ENCODE measurements at places on chromosomes 12 and 14.

DNA sequence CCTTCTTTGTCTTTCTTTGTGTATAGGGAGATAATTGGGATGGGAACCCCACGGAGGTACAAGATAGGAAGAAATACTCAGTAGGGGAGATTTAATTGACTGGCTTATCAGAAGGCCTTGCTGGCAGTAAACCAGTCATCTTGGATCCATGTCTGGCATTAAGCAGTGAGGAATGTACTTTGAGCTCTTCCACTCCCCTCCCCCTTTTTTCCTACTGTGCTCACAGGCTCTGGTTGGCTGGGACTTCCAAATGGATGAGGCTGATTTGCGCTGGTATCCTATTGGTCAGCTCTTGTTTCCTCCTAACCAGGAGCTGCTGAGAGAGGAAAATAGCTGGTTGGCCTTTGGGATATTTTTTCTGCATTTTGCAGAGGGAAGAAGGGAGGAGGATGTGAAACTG is 24.7 kb downstream of the NGDN start:
- DNase-seq, result peak; percentile 80

DNA sequence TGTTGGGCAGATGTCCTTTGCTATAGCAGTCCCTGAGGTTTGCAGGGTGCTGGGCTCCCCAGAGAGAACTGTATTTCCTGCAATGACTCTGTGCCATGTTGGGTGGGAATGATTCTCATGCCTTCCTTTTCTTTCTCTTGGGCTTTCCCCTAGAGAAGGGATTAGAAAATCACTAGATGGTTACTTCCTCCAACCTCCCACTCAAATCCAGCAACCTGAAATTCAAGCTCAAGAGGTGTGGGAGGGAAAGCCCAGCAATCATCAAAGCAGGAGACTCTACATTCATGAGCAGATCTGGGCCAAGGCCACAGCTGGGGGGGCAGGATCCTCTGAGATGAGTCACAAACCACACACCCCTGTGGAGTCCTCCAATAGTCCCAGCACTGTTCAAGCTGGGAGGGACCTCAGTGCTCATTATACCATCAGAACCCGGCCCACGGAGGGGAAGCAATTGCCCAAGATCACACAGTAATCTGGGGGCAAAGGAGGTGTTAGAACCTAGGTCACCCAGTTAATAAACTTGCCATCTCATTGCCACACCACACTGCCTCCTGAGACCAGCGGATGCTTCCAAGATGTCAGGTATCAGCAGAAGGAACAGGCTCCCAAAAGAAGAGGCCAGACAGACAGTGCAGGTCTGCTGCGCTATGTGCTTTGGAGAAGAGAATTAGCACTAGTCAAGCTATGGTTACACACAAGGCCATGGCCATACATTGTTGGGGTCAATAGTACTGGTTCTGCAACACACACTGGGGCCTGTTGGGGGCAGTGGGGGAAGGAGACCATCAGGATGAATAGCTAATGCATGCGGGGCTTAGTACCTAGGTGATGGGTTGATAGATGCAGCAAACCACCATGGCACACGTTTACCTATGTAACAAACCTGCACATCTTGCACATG is 65.7 kb downstream of the TTC9 start:
- DNase-seq, result peak; percentile 85

DNA sequence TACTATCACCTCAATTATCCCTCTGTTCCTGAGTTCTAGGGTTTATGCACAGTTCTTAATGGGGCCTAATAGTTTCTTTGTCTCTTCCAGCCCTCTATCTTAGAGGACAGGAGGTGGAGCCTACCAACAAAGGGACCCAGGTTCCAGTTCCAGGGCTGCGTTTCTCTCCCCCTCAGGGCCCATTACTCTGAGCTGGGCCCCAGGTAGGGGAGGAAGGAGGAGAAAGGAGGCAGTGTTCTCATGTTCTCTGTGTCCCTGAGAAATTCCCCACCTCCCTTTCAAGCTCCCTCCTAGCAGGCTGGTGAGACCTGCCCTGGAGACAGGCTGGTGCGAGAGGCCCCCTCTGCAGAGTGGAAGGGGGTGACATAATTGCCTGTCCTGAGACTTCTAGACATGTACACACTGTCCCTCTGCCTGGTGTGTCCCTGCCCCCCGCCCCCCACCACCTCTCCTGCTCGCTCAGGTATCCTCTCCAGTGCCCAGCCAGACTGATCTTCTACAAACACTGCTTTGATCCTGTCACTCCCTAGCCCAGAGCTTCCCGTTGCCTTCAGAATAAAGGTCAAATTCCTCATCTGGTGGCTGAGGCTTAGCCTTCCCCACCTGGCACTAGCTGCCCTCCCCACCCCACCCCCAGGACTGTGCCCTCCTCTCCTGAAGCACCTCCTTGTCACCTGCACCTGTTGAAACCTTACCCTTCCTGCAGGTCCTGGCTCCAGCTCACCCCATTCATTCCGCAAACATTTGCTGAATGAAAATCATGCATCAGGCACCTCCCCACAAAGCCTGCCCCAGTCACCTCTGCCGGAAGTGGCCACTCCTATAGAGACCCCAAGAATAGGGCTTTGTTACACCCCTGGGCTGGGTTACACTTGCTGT is 21.1 kb upstream of the KRT8 start:
- DNase-seq, result no peak

DNA sequence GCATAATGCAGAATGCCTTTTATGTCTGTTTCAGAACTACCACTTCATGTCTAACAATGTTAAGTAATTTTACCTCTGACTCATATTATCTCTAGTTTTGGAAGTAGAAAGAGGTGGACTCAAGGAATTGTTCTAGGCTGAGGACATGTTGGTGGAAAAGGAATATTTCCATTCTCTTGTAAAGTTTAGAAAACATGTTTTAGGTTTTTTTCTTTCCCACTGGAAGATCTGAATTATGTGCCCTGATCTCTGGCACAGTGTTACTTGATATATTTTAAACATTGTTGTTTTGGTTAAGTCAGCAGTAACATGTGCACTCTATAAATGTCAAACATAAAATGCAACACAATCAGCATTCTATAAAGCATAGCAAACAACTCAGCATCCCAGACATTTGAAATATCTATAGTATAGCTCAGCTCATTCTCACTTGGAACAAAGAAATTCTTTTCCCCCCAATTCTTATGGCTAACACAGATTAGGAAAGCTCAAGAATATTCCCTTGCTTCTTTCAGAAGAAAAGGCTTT is 202.3 kb downstream of the STXBP6 start:
- DNase-seq, result no peak

DNA sequence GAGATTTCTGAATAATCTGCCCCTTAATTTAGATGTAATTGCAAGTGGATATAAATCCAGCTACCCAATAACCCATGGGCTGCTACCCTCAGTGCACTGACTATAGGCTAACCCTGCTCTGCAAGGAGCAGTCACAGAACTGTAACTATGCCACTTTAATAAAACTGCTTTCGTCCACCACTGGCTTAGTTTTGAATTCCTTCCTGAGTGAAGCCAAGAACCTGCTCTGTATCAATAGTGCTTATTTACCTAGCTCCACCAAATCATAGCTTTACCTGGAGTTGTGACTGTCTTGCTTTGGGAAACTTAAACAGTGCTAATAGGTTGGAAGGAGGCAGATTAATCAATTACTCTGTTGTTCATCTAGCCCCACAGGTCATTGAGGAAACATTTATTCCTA is 1524.4 kb upstream of the SEL1L start:
- DNase-seq, result no peak

GRCh38 chr14:32697704-32698103 is 241.0 kb upstream of the NPAS3 start:
- DNase-seq, result peak; percentile 64

DNA sequence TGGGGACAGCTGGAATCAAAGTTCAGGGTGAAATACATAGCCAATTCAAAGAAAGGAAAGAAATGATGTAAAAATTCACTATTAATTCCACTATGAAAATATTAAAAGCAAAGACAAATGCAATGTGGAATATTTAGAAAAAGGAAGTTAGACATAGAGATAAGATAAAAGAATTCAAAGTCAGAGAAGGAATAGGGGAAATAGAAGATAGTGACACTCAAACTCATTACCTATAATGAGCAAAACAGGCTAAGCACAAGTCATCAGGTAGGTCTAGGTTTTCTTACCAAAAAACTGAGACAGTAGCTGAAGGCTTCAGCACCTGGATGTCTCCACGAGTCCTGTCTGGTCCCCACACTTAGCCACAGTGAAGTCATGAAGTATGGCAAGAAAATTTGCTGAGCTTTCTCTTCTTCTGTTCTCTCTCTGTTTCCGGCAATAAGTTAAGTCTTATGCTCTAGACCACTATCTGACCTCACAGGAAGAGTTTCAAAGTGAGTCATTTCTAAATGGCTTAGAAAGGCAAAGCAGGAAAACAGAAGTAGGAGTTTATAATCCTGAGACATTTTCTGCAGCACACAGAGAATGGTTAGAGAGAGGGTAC is at the start of gene C3AR1:
C3AR1 (minus strand) TSS at position 369 of the 604 bp plus-strand sequence. CDS start 6,174 bp downstream, outside the sequence.
- peak; percentile 89 for DNase-seq

DNA sequence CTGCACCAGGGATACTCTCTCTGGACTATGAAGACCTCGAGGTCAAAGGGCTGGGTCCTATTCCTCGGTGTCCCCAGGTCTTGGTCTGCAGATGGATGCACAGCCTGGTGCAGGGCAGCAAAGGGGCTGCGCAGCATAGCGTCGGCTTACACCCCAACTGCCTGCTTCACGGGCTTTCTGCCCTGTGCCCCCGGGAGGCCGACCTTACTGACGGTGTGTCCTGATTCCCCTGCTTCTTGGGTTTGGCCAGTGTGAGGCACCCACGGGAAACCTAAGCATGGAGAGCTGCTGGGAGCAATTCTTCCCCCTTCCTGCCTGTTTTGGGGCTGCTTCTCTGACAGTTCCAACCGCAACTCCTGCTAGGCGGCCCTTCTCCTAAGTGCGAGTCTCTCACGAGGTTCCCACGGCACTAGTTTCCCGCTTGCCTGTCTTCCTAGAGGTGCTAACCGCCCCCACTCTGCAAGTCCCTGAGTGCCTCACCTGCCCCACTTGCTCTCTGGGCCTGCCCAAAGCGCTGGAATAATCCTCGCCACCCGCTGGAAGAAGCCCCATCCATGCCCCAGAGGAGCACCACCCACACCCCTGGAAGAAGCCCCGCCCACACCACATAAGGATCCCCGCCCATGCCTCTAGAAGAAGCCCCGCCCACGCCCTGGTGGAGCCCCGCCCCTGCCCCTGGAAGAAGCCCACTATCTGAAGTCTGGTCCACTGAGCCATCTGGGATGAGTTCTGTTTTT is 54.0 kb downstream of the PRIMA1 start:
- DNase-seq, result no peak

DNA sequence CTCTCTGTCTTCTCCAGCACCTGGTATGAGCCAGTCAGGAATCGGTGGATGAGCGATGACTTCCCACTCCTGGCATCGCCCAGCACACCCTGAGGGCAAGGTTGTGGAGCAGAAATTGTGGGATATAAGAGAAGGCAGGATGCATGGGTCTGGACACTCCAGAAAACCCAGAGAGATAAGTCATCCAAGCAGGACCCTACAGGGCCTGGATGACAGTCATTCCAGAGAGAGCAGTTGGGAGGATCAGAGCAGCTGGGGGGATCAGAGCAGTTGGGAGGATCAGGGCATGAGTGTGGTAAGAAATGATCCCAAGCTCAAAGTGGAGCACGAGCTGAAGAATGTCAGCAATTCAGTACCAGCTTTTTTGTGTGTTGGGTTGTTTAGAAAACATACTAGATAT is 4.0 kb downstream of the AGAP2 start:
- DNase-seq, result no peak

DNA sequence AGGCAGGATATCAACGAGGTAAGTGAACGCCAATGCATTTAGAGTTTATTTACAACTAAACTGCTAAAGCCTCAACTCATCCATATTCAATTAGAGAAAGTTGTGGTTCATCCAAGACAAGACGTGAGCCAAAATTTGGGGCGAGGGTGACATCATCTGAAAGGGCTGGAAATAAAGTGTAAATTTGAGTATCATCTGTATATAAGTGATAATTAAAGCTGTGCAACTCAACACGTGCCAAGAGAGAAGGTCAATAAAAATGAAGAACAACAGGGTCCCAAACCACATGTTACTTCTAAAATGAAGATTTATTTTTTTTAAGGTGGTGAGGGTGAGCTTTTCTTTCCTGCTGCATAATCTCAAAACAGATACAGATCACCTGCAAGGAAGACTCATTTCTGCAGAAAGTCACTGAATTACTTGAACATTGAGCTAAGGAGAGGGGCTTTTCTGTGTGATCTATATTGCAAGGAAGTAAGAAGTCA is 203.6 kb downstream of the EFCAB11 start:
- no peak for DNase-seq

GRCh38 chr12:127231371-127231770 is 1035.6 kb upstream of the TMEM132C start:
- no peak for DNase-seq

DNA sequence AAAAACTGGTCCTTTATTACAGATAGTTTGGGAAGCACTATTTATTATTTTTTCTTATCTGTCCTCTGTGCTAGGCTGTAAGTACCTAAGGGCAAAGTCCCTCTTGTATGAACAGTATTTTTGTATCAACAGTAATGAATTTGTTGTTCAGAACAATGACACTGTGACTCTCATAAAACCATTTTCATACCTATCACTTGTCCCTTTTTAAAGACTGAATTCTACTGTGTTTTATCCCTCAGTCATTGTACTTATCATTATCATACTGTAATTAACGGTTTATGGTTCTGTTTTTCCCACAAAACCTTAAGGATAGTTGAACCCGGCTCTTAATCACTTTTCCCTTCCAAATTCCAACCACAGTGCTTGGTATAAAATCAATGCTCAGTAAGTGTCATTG is 69.4 kb downstream of the SRGAP1 start:
- no peak for DNase-seq

GRCh38 chr12:26563552-26563951 is 269.4 kb downstream of the ITPR2 start:
- no peak for DNase-seq

DNA sequence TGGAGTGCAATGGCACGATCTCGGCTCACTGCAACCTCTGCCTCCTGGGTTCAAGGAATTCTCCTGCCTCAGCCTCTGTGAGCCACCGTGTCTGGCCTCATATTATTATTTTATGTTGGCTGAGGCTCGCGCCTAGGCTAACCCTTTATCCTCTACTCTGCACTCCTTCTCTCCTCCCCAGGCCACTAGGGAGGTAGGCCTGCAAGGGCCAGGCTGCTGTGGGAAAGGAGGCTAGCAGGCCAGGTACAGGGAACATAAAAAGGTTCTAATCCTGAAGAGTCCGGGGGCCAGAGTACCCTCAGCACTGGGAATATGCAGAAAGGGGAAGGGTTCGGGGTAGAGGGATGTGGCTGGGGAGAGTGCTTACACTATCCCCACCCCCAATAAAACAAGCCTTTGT is 14.9 kb downstream of the PKP2 start:
- DNase-seq, result no peak

DNA sequence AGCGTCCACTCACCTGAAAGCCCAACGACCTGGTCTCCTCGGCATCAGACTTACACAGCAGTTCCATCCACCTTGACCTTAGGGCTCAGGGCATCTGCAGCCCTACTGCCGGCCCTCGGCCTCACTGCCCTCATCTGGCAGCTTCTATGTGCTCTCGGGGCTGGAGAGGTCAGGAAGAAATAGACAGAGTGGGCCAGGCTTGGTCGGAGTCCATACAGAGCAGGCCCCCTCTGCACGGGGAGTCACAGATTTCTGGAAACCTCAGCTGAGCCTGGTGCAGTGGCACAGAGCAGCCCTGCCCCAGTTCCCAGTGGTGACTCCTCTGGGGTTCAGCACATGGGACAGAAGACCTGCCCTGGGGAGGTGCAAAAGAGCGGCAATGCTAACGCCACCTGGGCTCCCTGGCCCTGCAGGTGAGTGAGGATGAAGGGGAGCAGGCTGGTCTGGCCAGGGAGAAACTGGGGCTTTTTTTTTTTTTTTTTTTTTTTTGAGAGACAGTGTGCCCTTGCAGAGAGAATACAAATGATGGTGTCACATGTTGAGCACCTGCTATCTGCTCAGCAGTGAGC is 190.1 kb upstream of the PRMT8 start:
- DNase-seq, result no peak

- DNase-seq, result no peak
Observed at GRCh38 chr12:131327521-131328488, 374.1 kb downstream of the ADGRD1 start.

Measured in iris pigment epithelial cell (primary cell).